Nephron progenitor cell (in vitro differentiated cells): ENCODE measurements at places on chromosomes 1 and 21.
A peak's percentile ranks its signal among the peaks of the same experiment; 100 is the strongest.

DNA sequence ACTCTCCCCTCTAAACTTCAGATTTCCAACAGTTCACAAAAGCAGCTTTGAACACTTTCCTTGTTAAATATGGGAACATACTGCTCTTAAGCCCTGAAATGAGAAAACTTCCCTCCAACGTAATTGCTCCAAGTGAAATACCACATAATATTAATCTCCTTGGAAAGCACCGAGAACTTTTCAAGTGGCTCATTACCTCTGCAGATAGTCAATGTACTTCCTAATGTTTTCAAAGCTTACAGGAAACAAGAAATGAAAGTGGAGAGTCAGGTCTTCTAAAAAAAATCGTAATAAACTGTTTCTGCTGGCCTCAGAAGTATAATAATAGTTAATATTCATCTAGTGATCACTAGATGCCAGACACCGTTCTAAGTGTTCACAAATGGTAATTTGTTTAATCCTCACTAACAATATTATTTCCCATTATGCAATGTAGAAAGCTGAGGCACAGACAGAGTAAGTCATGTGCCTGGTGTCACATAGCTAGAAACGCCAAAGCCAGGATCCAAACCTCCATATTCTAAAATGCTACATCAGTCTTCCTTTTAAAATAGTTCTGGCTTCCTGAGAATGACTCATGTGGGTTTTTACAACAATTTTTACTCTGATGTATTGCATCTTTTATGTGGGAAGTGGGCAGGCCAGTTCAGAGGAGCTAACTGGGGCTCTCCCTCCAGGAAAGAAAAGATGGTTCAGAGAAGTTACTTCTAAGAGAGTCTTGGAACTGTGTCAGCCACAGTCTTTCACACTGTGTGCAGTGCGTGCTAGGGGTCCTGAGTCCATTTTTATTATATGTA lies 177.2 kb downstream of the PLPPR4 start:
- no peak for DNase-seq

DNA sequence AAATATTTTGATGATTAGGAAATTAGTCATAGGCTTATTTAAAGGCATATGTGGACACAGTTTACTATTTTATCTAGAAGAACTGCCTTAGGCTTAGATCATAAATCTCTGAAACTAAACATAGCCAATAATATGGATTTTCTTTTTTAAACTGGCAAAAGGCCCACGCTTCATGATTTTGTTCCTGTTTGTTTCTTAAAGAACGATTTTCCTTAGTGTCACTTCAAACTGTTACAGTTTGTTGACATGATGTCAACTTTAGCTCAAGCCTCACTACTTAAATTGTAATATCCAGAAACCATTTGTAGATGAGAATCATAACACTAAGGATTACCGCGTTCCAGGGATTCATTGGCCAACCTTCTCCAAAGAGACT lies 322.6 kb downstream of the HHIPL2 start:
- DNase-seq: no peak

GRCh38 chr1:62045574-62045973 lies 149.1 kb upstream of the L1TD1 start:
- DNase-seq: no peak

- no peak for DNase-seq
Observed at GRCh38 chr21:15015622-15016471, 49.0 kb downstream of the NRIP1 start.

- DNase-seq: no peak
Observed at GRCh38 chr1:167669209-167670124, 39.4 kb downstream of the RCSD1 start.

GRCh38 chr1:226990133-226990716 lies 50.1 kb downstream of the COQ8A start:
- DNase-seq: no peak

- DNase-seq: no peak
Observed at GRCh38 chr1:205044741-205045140, 1.7 kb downstream of the CNTN2 start.

- DNase-seq: peak; percentile 33
Observed at GRCh38 chr1:9242338-9242969, 7.9 kb downstream of the H6PD start.

DNA sequence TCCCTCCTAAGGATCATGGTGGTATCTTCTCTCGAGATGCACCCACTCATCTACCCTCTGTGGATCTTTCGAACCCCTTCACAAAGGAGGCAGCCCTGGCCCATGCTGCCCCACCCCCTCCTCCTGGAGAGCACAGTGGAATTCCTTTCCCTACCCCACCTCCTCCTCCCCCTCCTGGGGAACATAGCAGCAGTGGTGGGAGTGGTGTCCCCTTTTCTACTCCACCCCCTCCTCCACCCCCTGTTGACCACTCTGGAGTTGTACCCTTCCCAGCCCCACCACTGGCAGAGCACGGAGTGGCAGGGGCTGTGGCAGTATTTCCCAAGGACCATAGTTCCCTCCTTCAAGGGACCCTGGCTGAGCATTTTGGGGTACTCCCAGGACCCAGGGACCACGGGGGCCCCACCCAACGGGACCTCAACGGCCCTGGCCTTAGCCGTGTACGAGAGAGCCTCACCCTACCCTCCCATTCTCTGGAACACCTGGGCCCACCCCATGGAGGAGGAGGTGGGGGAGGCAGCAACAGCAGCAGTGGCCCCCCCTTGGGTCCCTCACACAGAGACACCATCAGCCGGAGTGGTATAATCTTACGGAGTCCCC lies 14.5 kb upstream of the TARS2 start:
- no peak for DNase-seq

DNA sequence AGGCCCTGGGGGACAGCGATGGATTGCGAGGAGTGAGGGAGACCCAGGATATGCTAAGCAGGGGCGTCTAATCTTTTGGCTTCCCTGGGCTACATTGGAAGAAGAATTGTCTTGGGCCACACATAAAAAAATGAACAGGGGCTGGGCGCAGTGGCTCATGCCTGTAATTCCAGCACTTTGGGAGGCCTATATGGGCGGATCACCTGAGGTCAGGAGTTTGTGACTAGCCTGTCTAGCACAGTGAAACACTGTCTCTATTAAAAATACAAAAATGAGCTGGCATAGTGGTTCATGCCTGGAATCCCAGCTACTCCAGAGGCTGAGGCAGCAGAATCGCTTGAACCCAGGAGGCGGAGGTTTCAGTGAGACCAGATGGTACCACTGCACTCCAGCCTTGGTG lies 10.8 kb upstream of the PRAMEF12 start:
- DNase-seq: no peak

DNA sequence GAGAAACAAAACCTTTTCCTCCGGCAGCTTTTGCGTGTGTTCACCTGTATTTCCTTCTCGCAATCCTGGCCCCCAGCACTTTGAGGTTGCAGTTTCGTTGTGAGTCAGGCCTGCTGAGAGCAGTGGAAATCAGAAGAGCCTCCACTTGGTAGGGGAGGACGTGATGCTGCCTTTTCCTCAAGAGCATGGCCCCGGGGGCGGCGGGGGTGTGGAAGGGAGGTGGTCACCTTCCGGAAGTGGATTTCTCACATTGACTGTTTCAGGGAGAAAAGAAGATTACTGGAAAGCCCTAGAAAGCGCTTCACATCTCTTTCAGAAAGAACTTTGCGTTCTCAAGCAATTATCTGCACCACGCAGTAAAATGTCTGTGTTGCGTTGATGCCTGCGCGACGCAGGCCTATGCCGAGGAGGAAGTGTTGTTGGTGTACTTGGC lies 12.2 kb upstream of the IL10 start:
- no peak for DNase-seq

GRCh38 chr1:230005040-230005439 lies 62.0 kb upstream of the GALNT2 start:
- DNase-seq: no peak

DNA sequence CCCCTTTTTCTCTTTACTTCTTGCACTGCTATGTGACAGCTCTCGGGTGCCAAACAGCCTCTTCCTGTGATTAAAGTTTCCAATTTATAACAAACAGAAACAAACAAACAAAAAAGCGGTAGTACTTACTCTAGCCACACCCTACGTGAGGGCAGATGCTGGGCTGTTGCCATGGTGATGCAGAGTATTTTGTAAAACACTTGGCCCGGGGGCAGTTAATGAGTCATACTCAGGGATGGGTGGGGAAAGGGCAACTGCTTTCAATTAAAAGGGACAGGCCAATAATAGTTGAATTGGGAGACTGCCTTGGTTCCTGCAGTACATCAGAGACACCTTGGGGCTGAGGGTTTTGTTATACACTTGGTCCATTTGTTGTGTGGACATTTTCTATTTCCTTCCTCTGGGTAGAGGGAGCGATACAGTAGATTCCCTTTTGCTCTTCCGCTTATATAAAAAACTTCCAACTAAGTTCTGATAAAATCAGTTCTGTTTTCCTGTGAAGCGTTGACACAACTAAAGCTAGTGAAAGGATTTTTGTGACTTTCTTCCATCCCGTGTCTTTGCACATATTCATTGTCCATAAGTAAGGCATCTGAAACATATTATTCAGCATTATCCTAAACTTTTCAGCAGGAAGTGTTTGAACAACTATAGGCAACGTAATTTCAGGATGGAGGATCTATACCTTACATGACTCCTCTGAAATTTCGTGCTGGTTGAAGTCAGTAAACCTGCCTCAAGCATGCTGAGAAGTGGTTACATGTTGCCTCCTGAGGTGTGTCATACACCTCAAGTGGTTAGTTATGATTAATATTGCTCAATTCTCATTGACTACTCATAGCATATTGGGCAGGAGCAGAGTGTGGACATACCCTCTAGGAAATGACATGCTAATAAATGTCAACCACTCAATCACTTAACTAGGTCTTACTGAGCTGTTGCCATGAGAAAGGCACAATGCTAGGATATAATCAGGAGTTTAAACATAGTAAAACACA lies 36.7 kb upstream of the THEM4 start:
- no peak for DNase-seq

GRCh38 chr1:158021721-158022120 lies 28.3 kb downstream of the KIRREL1 start:
- DNase-seq: no peak

DNA sequence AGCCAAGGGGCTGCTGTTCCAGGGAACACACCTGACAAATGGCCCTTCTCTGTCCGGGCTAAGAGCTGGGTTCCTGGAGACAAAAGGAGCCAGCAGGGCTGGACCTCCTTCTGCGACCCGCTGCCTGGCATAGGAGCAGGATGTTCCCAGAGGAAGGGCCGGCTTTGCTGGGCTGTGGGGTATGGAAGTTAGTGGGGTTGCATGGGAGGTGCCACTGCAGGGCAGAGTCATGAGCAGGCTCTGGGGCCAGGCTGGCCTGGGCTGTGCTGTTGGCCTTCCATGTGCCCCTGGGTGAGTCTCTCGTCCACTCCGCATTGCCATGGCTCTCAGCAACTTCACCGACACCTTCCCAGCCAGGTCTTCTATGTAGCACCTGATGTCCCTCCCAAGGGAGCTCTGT lies 507.6 kb downstream of the PTPRU start:
- no peak for DNase-seq

DNA sequence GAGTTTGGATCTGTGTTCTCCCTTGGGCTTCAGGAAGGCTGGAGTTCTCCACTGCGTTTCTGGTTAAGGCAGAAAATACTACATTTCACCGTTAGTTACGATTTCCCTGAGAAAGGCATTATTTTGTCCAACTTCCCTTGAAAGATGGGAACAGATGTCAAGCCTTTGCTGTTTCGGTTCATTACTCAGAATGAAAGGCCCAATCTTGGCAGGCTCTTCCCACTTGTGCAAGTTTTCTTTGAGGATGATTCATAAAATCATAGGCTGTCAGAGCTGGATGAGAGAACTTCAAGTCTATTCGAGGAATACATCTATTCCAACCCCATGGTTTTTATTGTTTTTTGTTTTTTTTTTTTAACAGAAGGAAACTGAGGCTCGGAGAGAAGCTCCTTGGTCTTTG lies 205.2 kb downstream of the GRIK3 start:
- DNase-seq: no peak

GRCh38 chr1:189977184-189977583 lies 500.5 kb downstream of the BRINP3 start:
- no peak for DNase-seq

- no peak for DNase-seq
Observed at GRCh38 chr1:209820986-209821385, 6.8 kb upstream of the UTP25 start.

- DNase-seq: no peak
Observed at GRCh38 chr1:35809114-35810095, 1.6 kb downstream of the AGO4 start.

- no peak for DNase-seq
Observed at GRCh38 chr1:220272841-220273090, 513 bp upstream of the RAB3GAP2 start.

- DNase-seq: no peak
Observed at GRCh38 chr1:69833536-69833935, 265.8 kb downstream of the LRRC7 start.

- no peak for DNase-seq
Observed at GRCh38 chr1:211741788-211742187, 66.4 kb upstream of the NEK2 start.

- peak; percentile 19 for DNase-seq
Observed at GRCh38 chr1:231216498-231216897, 24.5 kb upstream of the GNPAT start.

GRCh38 chr1:32431736-32432400 lies 33.0 kb upstream of the ZBTB8B start:
- DNase-seq: no peak

DNA sequence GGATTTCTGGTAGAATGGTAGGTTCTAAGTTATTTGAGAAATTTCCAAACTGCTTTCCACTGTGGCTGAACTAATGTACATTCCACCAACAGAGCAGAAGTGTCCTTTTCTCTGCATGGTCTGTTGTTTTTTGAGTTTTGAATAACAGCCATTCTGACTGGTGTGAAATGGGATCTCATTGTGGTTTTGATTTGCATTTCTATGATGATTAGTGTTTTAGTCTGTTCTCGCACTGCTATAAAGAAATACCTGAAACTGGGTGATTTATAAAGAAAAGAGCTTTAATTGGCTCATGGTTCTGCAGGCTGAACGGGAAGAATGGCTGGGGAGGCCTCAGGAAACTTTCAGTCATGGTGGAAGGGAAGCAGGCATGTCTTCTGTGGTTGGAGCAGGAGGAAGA lies 80.3 kb downstream of the SDCCAG8 start:
- no peak for DNase-seq

DNA sequence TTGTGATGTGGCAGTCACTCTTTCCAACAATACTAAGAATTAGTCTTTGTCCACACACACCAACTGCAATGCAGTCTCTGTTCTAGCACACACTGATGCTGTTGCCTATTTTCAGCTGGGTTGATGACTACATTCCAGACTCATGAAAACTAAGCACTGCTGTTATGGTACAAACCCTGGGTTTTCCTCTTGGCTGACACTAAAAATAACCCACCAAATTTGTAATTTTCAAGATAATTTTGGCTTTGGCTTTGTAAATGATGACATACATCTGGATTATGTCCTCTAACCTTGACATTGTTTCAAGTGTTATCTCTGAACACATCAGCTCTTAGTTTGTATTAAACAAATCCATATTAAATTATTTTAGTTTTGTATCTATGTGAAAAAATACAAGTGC lies 444.8 kb downstream of the PTPRC start:
- no peak for DNase-seq
